Melanocyte of skin (primary cell): ENCODE measurements at places on chromosomes 5 and 9. TPM values are rescaled to one million over a fixed set of nuclear protein-coding genes. Genes with fewer than 3 reads are reported as not detected.

Gene MARCHF11
- total RNA-seq, result not detected in 2 replicates

Gene GABRB2
- not detected in 2 replicates for total RNA-seq

Gene CD72
- 0.33 and 0.62 TPM in 2 replicates for total RNA-seq

Gene FGF18
- not detected in 2 replicates for total RNA-seq

Gene INSYN2B
- under 0.01 TPM in 1 of 2 replicates, not detected in the other for total RNA-seq

Gene RBM27
- total RNA-seq, result 18.6 and 33.9 TPM in 2 replicates

Gene ABCA2
- total RNA-seq, result 6.0 and 7.2 TPM in 2 replicates

Gene PCSK1
- 1.1 and 1.4 TPM in 2 replicates for total RNA-seq

Gene GFPT2
- 1.7 and 3.1 TPM in 2 replicates for total RNA-seq

Gene WNK2
- 0.46 and 0.67 TPM in 2 replicates for total RNA-seq

Gene RLN1
- 0.46 and 0.67 TPM in 2 replicates for total RNA-seq

Gene TNFSF15
- total RNA-seq, result under 0.01 TPM in 1 of 2 replicates, not detected in the other

Gene MXD3
- total RNA-seq, result 2.5 and 11.0 TPM in 2 replicates

Gene ZNF618
- 10.5 and 12.7 TPM in 2 replicates for total RNA-seq

Gene NEUROG1
- not detected in 2 replicates for total RNA-seq

Gene CATSPER3
- not detected in 2 replicates for total RNA-seq

Gene MEIKIN
- total RNA-seq, result not detected in 2 replicates

Gene ANKRD31
- under 0.01 and 0.15 TPM in 2 replicates for total RNA-seq

Gene GPR21
- total RNA-seq, result 0.69 and 1.1 TPM in 2 replicates

Gene ADGRV1
- total RNA-seq, result under 0.01 and 0.77 TPM in 2 replicates

Gene NRARP
- not detected in 2 replicates for total RNA-seq

Gene MARCOL
- total RNA-seq, result not detected in 2 replicates

Gene ARL14EPL
- not detected in 2 replicates for total RNA-seq

Gene FOXB2
- not detected in 2 replicates for total RNA-seq

Gene MAP1B
- total RNA-seq, result 33.3 and 49.0 TPM in 2 replicates

Gene PTPDC1
- total RNA-seq, result 16.9 and 20.7 TPM in 2 replicates

Gene BAAT
- total RNA-seq, result under 0.01 and 0.15 TPM in 2 replicates

Gene SUSD3
- total RNA-seq, result 0.69 and 3.3 TPM in 2 replicates

Gene ORM1
- not detected in 2 replicates for total RNA-seq

Gene PCDHGB4
- 5.9 and 14.2 TPM in 2 replicates for total RNA-seq

Gene INVS
- 29.6 and 38.4 TPM in 2 replicates for total RNA-seq

Gene ASPN
- not detected in 2 replicates for total RNA-seq

Gene ACTBL2
- under 0.01 TPM in 2 replicates for total RNA-seq

Gene DAB2
- 362 and 482 TPM in 2 replicates for total RNA-seq

Gene GLT6D1
- not detected in 2 replicates for total RNA-seq

Gene PRLR
- 0.34 TPM in 1 of 2 replicates, not detected in the other for total RNA-seq

Gene LCN15
- not detected in 2 replicates for total RNA-seq

Gene SECISBP2
- total RNA-seq, result 27.2 and 44.0 TPM in 2 replicates

Gene NPR3
- total RNA-seq, result under 0.01 and 1.1 TPM in 2 replicates

Gene GKAP1
- 0.33 and 0.62 TPM in 2 replicates for total RNA-seq

Gene CDX1
- total RNA-seq, result not detected in 2 replicates

Gene FRMPD1
- total RNA-seq, result not detected in 2 replicates
